Anterior cingulate cortex (tissue), 58 donors: ENCODE measurements at places on chromosomes 12 and 14.
A peak's percentile ranks its signal among the peaks of the same experiment; 100 is the strongest.

- DNase-seq, result no peak
Measured at GRCh38 chr12:91180582-91181395, 1.8 kb downstream of the DCN start.

DNA sequence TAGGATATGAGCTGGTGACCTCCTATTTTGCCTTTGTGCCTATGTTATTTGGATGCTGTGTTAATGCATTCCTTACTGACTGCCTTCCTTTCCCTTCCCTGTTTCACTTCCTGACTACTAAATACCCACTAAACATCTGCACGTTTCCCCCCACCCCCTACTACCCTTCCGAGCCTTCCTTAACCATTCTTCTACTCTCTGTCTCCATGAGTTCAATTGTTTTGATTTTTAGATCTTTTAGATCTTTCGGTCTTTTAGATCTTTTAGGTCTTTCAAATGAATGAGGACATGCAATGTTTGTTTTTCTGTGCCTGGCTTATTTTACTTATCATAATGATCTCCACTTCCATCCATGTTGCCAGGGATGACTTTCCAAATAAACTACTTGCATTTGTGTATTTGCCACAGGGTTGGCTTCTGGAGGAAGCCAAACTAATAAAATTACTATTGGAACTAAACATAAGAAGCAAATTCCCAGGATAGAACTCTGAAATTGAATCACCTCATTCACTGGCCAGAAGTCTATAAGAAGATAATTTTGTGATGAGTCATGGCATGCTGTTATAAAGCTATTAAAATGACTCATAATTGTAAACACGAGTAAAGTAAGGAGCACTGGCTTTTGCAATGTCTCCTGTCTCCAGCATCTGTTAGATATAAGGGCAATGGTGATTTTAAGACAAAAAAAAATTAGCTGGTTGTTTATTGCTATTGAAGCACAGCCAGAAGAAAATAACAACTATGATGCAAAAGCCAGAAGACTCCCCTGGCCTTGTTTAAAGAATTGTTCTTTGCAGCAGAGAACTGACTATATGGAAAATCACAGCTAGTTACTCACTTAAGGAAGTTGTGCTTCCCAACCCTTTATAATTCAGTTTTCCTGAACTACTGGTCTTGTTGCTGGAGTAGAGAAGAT is 586.3 kb downstream of the LRFN5 start:
- no peak for DNase-seq

- DNase-seq, result no peak
Measured at GRCh38 chr14:22883173-22883976, at the start of gene REM2. Gene REM2 (plus strand): TSS chr14:22883222. CDS start chr14:22883288, 66 bp downstream.

DNA sequence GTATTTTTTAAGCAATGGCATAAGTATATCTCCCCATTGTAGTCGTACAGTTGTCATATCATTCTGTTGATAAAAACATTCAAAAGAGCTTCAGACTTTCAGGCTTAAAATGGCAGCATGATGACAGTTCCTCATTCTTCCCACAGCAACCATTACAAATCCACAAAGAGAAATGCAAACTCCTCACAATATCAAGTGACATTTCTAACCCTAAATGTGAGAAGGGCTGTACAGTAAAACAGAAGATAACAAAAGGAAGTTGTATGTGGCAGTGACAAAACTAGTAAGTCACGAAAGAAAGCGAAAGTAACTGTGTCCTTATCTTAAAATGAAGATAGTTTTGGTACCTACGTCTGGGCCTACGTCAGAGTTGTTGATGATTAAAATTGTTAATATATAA is 46.7 kb downstream of the GXYLT1 start:
- DNase-seq, result no peak

GRCh38 chr12:47801904-47802246 is 17.8 kb downstream of the HDAC7 start:
- no peak for DNase-seq

DNA sequence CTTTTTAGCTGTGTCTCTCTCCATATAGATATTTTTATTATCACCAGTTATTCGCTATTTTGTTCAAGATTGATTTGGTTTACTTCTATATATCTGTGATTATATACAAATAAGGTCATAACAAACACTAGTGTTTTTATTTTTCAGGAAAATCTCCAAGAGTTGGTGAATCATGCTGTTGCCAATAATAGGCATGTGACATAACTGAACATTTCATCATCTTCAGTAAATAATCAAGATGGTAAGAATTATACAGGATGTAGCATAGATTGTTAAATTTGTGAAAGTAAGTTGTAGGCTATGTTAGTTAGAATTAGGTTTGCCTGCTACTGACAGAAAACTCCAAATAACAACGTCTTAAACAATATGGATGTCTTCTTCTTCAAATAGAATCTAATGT is 240.9 kb upstream of the PDE3A start:
- DNase-seq, result no peak

DNA sequence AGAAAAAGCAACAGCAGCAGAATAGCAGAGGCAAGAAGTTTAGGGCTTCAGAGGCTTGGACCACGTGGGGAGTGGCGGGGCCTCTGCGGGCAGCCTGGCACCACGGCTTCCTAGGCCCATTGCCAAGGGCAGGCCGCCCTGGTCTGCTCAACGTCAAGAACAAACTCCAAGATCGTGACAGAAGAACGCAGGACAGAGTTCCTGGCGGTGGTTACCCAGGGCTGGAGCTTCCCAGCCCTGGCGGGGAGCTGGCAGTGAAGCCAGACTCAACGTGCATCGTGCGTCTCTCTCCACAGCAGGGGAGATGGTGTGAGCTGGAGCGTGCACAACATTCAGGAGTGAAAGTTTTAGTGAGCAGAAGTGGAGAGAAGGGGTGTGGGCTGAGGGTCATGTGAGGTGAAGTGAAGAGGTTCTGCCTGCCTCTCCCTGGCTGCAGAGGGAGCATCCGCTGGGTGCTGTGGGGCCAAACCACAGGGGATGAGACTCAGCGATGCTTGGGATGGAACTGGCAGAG is 13.9 kb upstream of the CACNA2D4 start:
- DNase-seq, result no peak

DNA sequence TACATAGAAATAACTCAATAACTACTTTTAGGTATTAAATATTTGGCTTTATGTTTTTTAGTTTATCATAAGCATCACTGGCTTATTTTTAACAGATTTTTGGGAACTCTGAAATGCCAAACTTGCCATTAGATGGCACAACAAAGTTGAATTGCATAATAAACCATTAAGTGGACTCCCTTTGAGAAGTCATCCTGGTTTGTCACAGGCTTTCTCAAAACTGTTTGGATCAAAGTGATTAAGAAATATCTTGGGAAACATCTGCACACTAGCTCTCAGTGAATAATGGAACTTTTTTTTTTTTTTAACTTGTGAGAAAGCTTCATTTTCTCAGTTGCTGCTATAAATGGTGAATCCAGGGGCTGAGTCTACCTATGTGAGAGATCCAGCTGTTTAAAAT is 4.3 kb downstream of the SLC16A7 start:
- no peak for DNase-seq

DNA sequence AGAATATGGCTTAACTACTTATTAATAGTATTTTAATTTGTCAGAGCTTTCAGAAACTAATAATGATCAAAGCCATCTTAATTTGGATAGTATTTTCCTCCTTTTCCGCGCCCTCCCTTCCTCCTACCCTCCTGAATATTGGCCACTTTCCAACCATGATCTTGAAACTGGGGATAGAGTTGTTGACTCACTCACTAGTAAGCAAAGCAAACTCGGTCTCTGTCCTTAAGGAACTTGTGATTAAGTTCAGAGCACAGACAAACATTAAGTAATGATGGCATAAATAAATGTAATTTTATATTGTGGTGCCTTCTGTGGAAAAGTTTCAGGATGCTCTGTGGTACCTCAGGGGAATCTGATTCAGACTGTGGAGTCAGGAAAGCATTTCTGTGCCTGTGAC is 75.7 kb downstream of the LRRK2 start:
- no peak for DNase-seq

DNA sequence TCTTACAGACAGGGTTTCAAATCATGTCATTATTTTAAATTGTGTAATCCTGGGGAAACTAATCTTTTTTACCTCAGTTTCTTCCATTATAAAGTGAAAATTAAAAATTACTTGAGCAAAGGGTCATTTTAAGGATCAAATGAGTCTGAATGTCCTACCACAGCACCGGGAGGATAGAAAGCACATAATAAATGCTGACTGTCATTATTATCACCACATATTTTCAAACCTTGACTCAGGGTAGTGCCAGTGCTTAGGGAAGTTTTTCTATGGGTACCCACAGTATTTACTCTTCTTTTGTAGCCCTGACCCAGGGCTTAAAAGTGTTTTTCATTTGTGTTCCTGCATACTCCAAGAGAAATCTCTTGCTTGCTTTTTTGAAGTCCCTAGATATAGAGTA is 60.5 kb downstream of the KCNMB4 start:
- no peak for DNase-seq

DNA sequence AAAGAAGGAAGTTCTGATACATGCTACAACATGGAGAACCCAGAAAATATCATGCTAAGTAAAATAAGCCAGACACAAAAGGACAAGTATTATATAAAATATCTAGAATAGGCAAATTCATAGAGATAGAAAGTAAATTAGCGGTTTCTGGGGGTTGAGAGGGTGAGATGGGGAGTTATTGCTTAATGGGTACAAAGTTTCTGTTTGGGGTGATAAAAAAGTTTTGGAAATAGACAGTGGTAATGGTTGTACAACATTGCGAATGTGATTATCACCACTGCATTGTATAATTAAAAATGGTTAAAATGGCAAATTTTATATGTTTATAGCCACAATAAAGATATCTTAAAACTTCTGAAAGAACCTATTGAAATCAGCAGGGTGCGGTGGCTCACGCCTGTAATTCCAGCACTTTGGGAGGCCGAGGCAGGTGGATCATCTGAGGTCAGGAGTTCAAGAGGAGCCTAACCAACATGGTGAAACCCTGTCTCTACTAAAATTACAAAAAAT is 15.0 kb downstream of the ZBTB25 start:
- DNase-seq, result no peak

GRCh38 chr12:78407722-78408121 is 456.9 kb upstream of the SYT1 start:
- DNase-seq, result no peak

DNA sequence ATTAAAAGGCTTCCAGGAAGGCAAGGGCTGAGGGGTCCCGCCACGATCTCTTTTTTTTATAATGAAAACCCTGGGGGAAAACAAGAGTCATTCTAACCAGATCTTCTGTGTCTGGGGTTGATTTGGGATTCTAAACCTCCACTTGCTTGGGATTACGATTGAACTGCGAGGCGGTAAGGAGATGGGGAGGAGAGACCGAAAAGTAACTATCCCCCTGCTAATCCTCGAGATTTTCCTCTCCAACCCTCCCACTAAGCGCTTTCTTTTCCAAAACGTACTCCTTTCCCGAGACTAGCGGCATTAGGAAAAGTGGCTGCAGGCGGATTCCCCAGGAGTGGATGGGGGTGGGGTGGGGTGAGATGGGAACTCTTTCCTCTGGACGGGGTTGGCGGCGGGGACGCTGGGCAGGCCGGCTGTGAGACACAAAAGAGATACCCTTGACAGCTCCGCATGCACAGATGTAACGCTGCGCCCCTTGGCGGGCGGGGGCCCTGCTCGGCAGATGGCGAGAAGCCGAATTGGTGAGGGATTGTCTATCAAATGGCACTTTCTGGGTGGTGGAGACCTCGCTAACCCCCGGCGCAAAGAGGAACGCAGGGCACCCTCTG is 830 bp upstream of the SRRM4 start:
- no peak for DNase-seq

- no peak for DNase-seq
Measured at GRCh38 chr12:54021432-54022013, 6.7 kb upstream of the HOXC6 start.

GRCh38 chr12:126776026-126776655 is 1490.8 kb upstream of the TMEM132C start:
- DNase-seq, result no peak

DNA sequence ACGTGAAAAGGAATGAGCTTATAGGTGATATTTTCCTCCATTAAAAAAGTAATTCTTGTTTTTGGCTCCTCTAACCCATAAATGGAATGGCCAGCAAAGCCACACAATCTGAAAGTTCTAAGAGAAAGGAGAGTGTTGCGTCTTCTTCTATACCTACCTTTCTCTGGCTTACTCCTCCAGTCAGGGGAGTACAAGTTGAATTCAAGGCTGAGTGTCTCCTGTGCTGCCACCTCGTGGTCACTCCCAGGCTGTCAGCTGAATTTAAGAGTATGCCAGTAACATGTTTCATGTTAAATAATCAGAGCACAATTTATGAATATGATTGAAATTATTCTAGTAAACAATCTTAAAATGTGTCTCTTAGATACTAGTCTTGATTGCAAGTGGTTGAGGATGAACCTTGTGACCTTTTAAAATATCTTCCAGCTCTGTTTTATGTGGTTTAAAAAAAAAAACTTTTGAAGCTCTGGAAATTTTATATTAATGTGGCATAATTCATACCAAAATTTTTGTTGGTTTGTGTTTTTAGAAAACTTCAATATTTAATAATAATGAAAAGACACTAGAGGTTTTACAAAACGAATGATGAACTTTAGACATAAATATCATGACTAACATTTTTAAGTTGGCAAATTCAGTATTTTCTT is 31.7 kb downstream of the PTHLH start:
- DNase-seq, result peak; percentile 5

GRCh38 chr12:117047810-117048584 is 51.2 kb downstream of the TESC start:
- no peak for DNase-seq

DNA sequence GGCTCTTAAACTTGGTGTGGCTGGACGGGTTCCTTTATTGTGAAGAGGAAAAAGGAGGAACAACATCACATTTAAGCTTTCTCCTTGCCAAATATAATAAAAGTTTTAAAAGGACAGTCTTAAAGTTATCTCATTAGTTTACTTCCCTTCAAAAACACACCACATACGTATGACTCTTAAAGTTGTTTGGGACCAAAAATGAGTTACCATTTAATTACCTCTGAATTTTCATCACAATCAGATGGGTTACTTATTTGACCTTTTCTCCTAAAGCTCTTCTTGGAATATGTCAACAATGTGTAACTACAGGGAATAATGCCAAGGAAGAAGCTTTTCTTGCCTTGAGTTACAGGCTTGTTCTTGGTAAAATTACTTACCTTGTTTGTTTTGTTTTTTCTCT is 16.4 kb downstream of the RAB21 start:
- no peak for DNase-seq

GRCh38 chr14:74981462-74981782 is 21.3 kb upstream of the EIF2B2 start:
- no peak for DNase-seq

GRCh38 chr14:77018785-77019184 is 9.7 kb downstream of the IRF2BPL start:
- no peak for DNase-seq

DNA sequence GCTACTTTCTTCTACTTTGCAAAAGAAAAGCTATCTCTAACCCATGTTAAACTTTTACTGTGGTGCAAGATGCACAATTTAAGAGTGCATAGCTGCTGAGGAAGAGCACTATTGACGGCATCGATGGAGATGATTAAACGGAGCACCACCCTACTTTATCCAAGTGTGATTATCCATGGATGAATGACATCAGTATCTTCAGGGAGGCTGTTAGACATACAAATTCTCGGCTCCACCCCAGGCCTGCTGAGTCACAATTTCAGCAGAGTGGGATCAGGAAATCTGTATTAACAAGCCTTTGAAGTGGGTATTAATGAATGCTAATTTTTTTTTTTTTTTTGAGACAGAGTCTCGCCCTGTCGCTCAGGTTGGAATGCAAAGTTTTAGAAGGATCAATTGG is 16.2 kb downstream of the SLC2A14 start:
- DNase-seq, result no peak

GRCh38 chr12:64452559-64453329 is 824 bp downstream of the TBK1 start:
- DNase-seq, result no peak
